ENCODE measurements at places on chromosomes 4 and X.

- no peak for DNase-seq
Measured at GRCh38 chr4:6693231-6694176, at the start of gene S100P. S100P (plus strand) TSS chr4:6693878; CDS start chr4:6693933, 55 bp downstream.

- no peak for DNase-seq
Measured at GRCh38 chr4:147518086-147518485, 37.2 kb downstream of the EDNRA start.

DNA sequence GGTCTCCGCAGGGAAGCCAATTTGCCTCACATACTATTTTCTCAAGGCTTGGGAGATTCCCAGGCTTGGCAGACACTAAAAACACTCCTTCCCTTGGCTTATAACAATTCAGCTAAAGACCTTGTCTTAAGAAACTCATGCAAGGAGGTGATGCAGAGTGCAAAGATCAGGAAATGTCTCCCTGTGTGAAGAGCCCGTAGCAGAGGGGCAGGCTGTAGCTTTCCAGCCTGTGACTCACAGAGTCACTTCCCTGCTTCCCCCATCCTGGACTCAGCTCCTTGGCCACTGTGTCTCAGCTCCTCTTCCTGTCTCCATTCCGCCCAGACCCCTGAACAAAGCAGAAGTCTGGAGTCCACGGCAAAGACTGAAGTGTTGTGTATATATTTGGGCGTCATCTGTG, 56.1 kb downstream of the KDR start:
- DNase-seq: no peak

GRCh38 chrX:138929926-138930582, 218.5 kb upstream of the FGF13 start:
- no peak for DNase-seq

GRCh38 chr4:152000518-152000917, 239.7 kb upstream of the GATB start:
- no peak for DNase-seq

- no peak for DNase-seq
Measured at GRCh38 chrX:54430519-54430918, 9.7 kb upstream of the TSR2 start.

DNA sequence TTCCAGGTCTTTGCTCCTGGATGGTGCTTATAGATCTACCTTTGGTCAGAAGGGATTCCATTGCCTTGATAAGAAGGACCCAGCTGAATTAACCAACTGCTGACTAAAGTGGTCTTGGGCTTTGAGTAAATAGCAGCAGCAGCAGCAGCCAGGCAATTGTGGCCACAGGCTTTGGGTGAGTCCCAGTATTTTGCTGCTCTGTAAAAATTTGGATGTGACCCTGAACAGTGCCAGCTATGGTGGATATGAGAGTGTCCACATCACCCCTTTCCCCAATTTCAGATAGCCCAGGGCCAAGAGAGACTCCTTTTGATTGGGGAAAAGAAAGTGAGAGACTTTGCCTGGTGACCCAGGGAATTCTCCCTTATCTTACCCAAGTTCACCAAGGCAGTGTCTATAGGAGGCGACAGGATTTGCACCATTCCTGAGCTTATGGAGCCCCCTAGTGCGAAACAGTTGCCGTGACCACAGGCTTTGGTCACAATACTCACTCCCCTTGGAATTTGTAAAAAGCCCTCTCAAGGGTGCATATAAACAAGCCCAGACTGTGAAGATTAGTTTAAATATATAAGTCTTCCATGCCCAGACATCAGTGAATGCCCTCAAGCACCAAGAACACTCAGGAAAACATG, 518.0 kb downstream of the TMA16 start:
- no peak for DNase-seq

- DNase-seq: no peak
Measured at GRCh38 chr4:159023741-159024140, 79.1 kb upstream of the RAPGEF2 start.

GRCh38 chr4:139774759-139775487, 109.3 kb downstream of the MGST2 start:
- DNase-seq: no peak

DNA sequence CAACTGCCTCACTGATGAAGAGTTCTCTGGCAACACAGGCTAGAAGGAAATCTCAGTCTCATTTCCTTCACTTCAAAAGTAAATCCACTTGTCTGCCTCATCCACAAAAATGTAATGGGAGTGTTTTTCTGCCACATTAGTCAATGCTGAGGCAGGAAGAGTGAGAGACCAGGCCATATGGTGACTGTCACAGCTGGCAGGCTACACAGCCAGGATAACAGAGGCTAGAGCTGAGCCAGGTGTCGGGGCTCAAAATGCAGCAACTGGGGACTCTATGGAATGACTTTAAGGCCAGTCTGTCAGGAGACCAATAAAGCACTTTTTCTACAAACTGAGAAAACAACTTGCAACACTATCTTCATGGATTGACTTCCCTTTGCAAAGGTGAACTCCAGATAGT, 204.2 kb downstream of the GPC3 start:
- DNase-seq: no peak

DNA sequence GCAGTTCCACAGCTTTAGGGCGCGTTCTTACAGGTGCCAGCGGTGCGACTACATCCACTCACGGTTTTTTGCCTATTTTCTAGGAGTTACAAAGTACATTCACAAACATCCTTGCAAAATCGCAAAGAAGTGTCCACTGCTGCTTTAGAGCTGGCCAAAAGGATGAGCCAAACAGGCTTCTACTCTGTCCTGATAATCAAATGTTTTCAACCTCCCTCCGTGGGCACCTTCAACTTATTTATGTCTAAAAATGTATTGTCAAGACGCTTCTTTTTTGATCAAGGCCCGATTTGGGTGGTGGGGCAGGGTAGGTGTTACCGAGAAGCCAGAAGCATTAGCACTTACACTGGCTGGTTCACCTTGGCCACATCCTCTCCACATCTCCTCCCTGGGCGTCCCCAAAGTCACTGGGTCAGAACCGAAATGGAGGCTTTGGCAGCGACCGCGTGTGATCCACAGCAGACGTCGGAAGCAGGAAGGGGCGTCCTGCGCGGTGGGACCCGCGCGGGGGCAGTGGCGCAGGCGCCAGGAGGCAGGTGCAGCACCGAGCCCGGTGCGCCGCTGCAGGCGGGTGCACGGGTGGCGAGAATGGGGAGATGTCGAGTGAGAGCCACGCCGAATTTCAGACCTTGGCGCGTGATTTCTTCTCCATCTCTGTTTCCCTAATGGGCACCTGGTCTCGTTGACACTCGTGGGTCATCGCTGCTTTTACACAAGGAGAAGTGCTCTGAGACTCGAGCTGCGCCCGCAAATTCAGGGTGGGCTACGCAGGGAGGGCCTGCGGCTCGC, 16.9 kb downstream of the NKX3-2 start:
- no peak for DNase-seq

DNA sequence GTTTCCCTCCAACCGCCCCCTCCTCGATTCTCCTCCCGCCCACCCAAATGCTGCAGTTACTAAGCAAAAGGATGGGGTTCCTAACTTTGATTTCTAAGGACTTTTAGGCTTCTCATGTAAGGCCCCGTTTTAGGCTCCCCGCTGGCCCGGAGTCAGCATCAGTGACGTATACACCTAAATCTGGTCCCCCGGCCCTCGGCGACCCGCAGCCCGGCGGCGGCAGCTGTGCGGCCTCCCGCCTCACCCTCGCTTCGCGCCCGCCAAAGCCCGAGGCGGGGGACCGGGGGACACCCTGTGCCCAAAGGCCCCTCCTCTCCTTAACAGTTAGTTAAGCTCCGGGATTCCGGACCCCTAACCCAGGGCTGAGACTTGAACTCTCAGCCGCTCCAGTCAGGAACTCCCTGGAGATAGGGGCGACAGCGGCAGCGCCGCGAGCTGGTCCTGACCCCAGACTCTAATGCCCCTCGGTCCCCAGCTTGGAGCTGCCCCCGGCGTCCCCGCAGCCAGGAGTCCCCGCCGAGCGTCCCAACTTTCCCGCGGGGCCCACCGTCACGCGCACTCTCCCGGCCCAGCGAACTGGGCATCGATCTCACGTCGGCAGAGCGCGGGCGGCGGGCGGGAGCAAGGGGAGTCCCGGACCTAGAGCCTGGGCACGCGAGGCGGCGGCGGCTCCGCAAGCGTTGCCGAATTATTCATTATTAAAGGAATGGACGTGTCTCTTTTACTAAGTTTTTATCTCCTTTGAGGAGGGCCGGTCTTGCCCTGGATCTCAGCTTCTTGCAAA, 1.5 kb upstream of the NR3C2 start:
- DNase-seq: peak; percentile 44

- no peak for DNase-seq
Measured at GRCh38 chr4:17997129-17997528, 24.4 kb downstream of the LCORL start.

DNA sequence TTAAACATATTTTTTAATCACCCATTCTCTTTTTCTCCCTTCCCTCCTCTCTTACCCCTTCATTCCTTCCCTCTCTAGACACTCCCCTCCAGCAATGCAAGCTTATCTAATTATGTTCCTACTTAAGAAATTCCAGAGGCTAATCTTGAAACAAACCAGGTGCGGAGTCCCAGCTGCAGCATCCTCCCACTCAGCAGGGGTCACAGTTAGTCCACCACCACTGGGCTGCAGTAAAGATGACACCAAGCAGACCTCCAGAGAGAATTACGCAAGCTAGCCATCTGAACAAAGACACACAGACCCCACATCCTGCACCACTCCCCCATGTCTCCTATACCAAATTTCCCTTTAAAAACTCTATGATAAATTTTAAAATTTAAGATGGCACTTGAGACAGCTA, 13.9 kb upstream of the SEC24B start:
- no peak for DNase-seq

GRCh38 chr4:16757080-16757521, 141.3 kb downstream of the LDB2 start:
- no peak for DNase-seq

DNA sequence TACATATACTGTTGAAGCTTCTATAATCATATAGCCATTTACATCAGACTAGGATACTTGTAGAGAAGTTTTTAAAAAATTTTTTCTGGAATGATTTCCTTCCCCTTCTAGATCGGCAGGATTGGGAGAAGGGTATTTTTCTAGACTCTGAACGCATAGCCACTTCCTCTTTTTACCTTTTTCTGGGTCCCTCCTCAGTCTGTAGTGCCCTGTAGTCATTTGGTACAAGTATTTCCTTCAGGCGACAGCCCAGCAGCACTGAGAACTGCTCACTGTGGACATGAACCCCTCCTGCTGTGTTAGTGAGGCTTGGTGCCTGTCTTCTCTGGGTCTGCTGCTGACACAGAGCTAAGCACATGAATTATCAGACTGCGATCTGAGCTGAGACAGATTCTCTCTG, 255.4 kb downstream of the ARHGAP10 start:
- no peak for DNase-seq
